ENCODE measurements at places on chromosomes 4 and X.

GRCh38 chr4:81307991-81308390 is 93.0 kb upstream of the PRKG2 start:
- no peak for DNase-seq

GRCh38 chr4:37628977-37629609 is 57.1 kb downstream of the RELL1 start:
- no peak for DNase-seq

DNA sequence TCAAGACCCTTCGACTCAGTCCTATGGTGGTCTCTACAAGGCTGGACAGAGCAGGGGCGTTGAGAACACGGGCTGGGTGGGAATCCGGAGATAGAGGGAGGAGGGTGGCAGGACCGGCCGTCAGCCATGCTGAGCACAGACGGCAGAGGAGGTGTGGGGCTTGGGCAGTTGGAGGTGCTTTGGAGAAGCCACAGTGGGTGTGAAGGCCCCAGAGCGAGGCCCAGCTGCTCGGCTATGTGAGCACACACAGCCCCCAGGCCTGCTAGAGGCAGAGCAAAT is 4.2 kb downstream of the PDE6B start:
- DNase-seq: no peak

DNA sequence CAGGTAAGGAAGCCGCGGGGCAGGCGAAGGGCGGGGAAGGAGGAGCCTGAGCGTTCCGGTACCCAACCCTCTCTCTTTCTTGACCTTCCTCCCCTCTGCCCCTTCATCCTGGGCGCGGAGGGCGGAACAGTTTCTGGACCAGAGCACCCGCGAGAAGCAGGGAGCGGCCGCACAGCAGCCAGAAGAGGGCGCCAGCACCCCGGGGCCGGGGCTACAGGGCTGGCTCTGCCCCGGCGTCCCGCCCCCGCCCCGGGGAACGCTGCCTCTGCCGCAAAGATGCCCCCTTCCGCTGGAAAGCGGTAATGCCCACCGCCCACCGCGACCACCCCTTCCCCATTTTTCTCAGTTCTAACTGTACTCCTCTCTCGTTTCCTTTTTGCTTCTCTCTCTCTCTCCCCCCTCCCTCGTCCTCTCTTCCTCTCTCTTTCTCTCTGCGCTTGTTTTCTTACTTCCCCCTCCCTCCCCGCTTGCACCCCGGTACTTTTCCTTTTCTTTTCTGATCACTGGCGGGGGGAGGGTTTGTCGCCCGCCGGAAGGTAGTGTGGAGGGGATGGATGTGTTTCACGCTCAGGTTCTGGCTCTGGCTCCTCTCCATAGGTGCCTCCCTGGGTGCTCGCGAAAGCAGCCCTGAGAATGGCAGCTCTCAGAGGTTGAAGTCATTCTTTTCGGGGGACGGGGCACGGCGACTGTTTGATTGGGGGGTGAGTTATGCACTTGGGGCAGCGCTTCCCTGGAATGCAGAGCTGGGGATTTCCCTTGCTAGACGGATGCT is 13.1 kb upstream of the PRDM8 start:
- DNase-seq: peak; percentile 46

- no peak for DNase-seq
Observed at GRCh38 chr4:130043732-130044160, 947.8 kb downstream of the C4orf33 start.

DNA sequence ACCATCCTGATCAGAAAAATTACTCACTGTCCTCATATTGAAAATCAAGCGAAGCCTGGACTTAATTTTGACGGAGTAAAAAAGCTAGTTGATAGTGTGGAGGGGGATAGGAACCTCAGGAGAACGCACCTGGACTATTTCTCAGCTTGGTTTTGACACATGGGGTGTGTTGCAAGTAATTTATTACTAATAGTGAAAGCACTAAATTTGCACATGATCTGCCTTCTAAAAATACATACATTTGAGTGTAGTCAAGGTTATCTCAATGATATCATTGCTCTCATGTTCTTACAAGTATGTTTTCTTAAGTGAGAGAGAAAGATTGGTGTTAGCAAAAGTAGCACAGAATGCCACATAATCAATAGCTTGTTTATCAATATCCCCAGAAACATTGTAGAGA is 29.5 kb downstream of the LRIT3 start:
- DNase-seq: peak; percentile 16

DNA sequence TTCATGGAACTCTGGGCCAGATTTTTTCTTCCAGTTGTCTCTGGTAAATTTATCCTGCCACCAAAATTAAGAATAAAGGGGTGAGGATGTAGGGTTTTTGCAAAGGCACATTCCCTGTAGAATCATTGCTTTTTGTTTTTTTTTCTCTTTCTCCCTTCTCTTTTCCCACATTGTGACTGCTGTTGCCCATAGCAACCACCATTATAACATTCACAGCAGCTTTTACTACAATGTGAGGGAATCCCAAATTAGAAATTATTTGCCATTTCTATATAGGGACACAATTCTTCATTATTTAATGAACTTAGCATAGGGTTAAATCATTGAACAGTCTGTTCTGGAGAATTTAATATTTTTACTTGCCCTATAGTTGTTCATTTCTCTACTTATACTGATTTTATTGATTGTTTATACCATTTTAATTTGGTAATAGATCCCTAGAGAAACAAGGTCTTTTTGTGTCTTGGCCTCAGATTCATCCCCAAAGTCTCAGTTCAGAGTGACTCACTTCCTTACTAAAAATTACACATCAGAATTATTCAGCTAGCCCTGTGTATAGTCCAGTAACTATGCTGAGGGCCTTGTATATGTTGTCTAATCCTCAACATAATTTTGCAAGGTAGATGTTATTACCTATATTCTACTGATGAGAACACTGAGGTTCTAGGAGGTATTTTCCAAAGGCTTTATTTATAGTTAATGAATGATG is 80.8 kb upstream of the ANK2 start:
- no peak for DNase-seq

Data from GM12864 (cell line).